Hypothalamus (tissue), 51 donors: ENCODE measurements at places on chromosomes 11 and 22.
A peak's percentile ranks its signal among the peaks of the same experiment; 100 is the strongest.

DNA sequence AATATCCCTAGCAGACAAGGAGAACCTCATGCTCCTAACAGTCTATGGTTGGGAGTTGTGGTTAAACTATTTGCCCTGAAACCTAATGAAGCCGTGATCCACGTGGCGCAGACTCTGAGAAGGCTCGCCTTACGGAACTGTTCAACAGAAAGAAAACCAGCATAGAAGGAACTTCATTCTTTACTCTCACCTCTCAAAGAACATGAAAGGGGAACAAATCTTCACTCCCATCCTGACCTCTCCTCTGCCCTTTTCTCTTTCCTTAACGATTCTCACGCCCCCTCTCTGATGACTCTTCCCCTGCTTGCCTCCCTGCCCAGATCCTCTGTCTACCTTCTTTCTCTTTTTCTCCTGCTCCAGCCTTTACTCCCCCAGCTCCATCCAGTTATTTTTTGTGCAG, 54.2 kb downstream of the IRAG1 start:
- DNase-seq, result no peak

DNA sequence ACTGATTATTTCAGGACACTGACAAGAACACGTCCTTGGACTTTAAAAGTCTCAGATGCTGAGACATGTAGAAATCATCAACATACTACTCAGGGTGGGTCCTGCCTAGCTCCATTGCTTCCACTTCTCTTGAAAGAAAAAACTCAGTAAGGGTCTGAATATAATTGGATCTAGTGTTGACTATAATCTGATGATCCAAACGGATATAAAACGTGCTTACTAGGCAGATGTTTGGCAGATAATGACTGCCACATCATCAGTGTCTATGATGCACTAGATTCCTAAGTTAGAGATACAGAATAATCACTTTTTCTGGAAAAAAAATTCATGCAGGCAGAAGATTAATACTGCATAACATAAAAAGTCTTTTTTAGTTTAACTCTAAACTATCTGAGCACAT, 21.6 kb downstream of the GUCY1A2 start:
- no peak for DNase-seq

DNA sequence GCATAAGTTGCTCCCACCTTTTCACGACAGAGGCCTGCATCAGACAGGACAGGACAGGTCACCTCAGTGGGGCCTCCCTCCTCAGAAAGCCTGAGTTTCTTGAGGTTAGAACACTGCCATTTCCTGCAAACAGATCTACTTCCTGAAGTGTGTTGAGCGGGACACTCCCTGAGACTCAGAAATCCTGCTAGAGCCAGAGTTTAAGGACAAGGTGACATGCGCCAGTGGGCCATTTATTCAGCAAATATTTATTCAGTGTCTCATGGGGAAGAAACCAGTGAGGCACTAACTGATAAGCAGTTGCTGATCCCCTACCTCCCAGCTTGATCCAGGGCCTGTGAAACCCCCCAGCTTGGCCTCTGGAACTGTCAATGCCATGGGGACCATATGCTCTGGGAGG, 454.6 kb downstream of the SOX6 start:
- DNase-seq, result no peak

DNA sequence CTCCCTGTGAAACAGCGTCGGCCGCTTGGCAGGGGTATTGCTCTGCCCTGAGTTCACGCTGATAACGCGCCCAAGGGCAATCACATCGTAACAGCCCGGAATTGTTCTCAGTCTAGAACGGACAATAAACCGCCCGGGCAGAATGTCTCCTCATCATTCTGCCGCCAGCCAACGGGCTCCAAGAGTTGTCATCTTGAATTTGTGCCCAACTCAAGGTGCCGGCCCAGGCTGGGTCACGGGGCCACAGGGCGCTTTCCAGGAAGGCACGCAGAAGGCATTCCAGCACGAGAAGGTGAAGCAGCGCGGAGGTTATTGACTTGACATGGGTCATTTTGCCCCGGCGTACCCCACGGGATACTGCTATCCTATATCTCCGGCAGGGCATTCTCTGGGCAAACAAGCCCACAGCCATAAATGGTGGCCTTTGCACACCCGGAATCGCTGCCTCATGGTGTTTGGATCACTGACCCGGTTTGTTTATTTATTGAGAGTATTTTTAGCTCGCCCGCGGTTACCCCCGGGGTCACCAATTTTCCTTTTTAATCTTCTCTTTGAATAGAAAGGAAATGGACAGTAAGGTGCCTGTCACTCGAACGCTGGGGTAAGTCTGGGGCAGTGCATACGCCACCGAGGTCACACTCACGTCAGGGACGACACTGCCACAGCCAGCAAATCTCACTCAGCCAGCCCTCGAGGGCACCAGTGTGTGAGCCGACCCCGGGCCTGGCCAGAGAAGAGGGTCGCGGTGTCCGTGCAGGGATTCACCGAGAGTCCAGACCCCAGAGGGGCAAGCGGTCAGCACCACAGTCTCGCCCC, 72.4 kb upstream of the FGF3 start:
- DNase-seq, result no peak

DNA sequence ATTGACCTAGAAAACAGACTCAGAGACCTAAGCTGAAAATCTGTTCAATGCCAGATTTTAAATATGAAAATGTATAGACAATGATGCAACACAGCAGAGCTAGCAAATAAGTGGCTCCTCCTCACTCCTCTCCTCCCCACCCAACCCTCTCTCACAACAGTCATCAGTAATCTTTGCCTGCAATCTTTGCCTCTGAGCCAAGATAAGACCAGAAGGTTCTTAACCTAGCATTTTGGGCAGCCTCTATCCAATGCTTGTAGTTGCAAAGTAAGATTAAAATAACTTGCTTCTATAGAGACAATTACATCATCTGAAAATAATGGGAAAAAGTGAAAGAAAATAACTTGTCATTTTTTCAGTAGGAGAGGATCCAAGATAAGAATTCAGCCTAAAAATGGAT, 117.3 kb downstream of the PARVA start:
- no peak for DNase-seq

DNA sequence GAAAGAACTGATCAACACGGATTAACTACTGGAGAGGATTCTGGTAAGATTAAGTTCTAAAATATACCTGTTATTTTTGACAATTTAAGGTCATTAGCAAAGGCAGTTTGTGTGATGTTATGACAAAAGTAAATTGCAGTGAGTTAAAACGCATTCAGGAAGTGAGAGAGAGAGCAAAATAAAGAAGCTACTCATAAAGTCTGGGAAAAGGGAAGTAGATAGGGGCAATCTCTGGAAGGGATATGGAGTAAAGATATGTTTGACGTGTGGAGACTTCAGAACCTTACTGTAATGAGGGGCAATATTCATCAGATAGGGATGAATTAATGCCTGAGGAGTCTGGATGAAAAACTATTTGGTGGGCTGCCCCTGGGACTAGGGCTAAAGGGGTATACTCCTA, 16.8 kb downstream of the OR56B4 start:
- no peak for DNase-seq

DNA sequence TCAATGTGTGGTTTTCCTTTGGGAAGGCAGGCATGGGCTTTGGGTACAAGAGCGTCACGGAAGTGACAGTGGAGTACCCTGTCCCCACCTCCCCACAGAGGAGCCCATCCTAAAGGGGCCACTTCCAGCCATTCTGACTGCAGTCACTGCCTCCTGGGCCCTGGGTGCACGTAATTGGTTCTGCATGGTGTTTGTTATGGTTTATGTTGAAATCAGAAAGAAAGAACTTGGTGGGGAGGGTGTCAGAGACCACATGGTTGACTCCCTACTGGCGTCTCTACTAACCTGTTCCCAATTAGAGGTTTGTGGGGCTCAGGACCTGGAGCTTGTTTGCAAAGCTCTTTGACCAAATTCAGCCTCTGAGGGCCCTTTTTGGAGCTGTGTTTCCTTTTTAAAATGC, 40.8 kb downstream of the RIBC2 start:
- DNase-seq, result no peak

DNA sequence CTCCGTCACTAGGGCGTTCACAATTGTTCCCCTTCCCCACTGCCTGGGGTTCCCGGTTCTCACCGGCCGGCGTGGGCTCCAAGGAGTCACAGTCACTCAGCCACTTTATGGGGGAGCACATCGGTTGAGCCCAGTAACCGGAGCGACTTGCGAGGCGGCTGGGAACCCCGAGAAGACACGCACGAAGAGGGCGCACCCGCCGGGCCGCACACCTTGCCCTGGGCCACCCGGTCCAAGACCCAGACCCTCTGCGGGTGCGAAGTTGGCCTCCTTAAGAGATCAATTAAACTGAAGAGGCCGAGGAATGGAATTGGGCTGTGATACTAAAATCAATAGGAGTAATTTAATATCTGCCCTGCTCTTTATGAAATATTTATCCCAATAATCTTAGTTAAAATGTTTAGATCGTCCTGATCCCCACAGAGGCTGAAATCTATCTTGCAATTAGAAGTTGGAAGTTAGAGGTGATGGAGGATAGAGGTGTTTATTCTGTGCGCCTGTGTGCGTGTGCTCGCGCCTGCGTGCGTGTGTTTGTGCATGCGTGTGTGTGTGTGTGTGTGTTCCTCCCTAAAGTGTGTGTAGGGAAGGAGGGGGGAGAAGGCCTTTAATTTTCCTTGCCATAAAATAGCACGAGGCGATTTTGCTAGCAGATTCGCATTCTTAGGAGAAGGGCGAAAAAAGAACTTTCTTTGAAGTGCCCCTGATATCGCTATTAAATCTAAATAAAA, 954 bp upstream of the MN1 start:
- no peak for DNase-seq

- DNase-seq, result no peak
Observed at GRCh38 chr11:1744137-1744886, 6.1 kb downstream of the IFITM10 start.

DNA sequence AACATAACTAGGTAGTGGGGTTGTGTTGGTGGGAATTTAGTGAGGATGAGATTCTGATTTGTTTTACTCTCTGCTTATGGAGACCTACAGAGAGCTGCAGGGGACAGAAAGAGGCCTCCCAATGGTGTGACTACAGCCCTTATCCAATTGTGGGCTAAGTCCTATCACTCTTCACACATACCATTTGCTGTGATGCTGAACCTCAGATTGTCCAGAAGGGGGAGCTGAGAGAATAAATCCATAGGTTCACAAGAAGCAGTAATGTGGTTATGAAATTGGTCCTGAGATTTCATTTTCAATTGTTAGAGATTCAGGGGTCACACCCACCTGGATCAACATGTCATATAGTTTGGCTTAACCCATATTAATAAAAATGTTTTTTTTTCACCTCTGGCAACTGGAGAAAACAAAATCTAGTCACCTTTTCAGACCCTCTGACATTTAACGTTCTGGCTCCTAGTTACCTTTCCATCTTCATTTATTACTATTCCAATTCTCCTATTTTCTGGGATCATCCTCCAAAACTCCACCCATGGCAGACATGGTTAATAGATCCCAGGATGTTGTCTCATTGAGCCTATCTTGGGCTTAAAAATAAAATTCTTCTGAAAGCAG, 53.3 kb upstream of the PTPN5 start:
- DNase-seq, result no peak

- DNase-seq, result no peak
Observed at GRCh38 chr11:131561501-131561900, 191.1 kb downstream of the NTM start.

DNA sequence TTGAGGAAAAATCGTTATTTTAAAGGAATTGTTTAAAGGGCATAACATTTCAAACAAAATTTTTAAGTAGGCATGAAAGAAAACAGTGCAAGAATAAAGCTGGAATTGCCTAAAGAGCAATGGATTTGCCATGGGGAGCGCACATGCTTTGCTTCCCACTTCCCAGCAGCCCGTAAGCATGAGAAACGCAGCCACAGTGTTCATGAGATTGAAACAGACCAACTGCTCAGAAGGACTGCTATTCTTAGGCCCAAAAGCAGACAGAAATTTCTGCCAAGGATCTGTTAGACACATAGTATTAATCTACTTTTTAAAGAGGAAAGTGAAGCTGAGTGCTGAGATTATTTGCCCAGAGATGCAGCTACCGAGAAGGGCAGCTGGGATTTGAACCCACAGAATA, 34.2 kb upstream of the TSKU start:
- DNase-seq, result no peak

- no peak for DNase-seq
Observed at GRCh38 chr11:57230316-57230715, 6.7 kb downstream of the APLNR start.

- no peak for DNase-seq
Observed at GRCh38 chr11:57647372-57647771, 2.3 kb downstream of the YPEL4 start.

GRCh38 chr11:96033599-96033998, 109.7 kb upstream of the MTMR2 start:
- DNase-seq, result no peak

DNA sequence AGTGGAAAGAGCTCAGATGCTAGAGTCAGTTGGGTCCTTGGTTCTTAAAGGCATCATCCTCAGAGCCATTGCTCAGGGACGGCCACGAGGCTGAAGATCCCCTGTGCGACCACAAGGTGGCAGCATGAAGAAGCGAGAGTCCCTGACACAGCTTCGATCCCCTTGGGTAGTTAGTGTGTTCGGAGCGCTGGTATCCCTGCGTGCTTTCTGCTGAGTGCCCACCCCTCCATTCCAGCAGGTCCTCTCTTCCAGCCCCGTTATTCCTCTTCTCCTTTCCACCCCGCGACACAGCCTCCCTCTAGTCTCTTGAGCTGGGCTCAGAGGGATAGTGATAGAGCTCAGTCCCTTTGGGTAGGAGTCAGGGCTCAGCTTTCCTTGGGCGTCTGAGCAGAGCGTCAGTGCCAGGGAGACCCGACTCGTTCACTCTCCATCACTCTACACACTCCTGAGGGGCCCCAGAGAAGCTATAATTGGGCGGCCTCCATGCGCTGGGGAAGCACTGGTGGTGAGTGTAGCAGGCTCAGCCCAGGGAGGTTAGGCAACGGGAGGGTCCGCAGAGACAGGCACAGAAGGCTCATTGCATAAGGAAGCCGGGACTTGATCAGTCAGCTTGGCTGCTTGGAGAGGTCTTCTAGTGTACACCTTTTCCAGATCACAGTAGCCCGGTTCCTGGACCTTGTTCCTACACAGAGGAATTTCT, at the start of gene OR51D1:
Gene OR51D1 (plus strand): TSS at position 516 of the 700 bp plus-strand sequence. CDS start 2,314 bp downstream, outside the sequence.
- peak; percentile 6 for DNase-seq

GRCh38 chr22:25692397-25693267, 49.4 kb upstream of the MYO18B start:
- no peak for DNase-seq

- no peak for DNase-seq
Observed at GRCh38 chr11:113446938-113447337, 28.3 kb downstream of the DRD2 start.

- no peak for DNase-seq
Observed at GRCh38 chr22:21051831-21052400, 6.2 kb downstream of the LRRC74B start.

GRCh38 chr11:74282914-74283371, 28.5 kb downstream of the P4HA3 start:
- no peak for DNase-seq

GRCh38 chr11:27158456-27159334, 118.1 kb downstream of the BBOX1 start:
- DNase-seq, result peak; percentile 53

DNA sequence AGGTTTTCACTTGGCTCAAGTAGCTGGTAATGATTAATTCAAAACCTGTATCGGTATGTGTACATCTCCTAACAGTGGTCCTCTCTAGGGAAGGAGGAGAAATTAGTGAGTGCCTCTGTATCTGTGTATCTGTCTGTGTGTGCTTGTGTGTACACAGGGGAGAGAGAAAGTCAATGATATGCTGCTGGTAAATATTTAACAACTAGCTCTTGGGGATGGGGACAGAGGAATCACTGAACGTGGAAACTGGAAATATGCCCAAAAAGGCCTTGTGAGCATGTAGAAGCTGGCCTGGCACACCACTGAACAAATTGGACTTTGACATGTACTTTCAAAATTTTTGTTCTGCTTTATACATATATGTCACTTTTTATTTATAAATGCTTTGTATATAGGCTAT, 214.0 kb upstream of the SYN3 start:
- no peak for DNase-seq
